GM23338 (cell line): ENCODE measurements at places on chromosomes 4 and X. TPM values are rescaled to one million over a fixed set of nuclear protein-coding genes. Genes with fewer than 3 reads are reported as not detected.
A peak's percentile ranks its signal among the peaks of the same experiment; 100 is the strongest.

SCRG1 gene
- total RNA-seq: not detected in 2 replicates

SPATA4 gene
- total RNA-seq: not detected in 2 replicates

ANK2 gene
- total RNA-seq: 23.8 and 40.4 TPM in 2 replicates

UGT2B7 gene
- total RNA-seq: not detected in 2 replicates

TEX13D gene
- total RNA-seq: 0.12 TPM in 1 of 2 replicates, not detected in the other

DNA sequence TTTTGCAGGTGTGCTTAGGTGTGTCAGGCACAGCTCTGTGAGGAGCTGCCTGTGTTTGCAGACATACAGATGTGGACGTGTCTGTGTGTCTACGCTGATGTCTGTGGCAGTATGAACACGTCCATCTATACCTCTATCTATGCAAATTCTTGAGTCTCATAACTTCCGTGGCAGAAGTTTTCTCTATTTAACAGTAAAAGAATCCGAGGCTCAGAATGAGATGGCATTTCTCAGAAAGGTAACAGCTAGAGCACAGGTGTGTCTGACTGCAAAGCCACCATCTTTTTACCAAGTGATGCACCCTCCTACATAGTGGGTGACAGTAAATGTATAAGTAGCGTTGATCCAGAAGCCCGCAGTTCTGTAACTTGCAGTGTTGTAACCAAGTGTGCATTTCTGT is 39.9 kb upstream of the CYP4V2 start:
- H3K4me3 ChIP-seq: no peak overlapping the region
- H3K27me3 ChIP-seq: peaks cover 9% of the 10 kb centered on the region; the same call in 1 of the 2 replicates
- DNase-seq: no peak
- no peaks in the 10 kb centered on the region for H3K36me3 ChIP-seq
- H3K27ac ChIP-seq: no peak overlapping the region
- peaks cover 22% of the 10 kb centered on the region for H3K4me1 ChIP-seq

- peaks cover 17% of the 10 kb centered on the region for H3K4me1 ChIP-seq
- peak overlapping the region; percentile 33 for H3K4me3 ChIP-seq
- DNase-seq: no peak
- H3K27me3 ChIP-seq: no peaks in the 10 kb centered on the region
- H3K36me3 ChIP-seq: no peaks in the 10 kb centered on the region
These were observed 43.5 kb downstream of the CLDN34 start for GRCh38 chrX:10010686-10011085.

GRCh38 chrX:35432056-35432455 is 366.1 kb upstream of the MAGEB16 start:
- H3K27ac ChIP-seq: no peak overlapping the region
- no peak overlapping the region for H3K4me3 ChIP-seq
- DNase-seq: no peak
- no peaks in the 10 kb centered on the region for H3K36me3 ChIP-seq
- no peaks in the 10 kb centered on the region for H3K4me1 ChIP-seq
- no peaks in the 10 kb centered on the region for H3K27me3 ChIP-seq

GRCh38 chr4:7877176-7877575 is 62.5 kb downstream of the AFAP1 start:
- no peaks in the 10 kb centered on the region for H3K27me3 ChIP-seq
- H3K36me3 ChIP-seq: no peaks in the 10 kb centered on the region
- H3K4me1 ChIP-seq: peaks cover 34% of the 10 kb centered on the region
- no peak for DNase-seq
- no peak overlapping the region for H3K27ac ChIP-seq

DNA sequence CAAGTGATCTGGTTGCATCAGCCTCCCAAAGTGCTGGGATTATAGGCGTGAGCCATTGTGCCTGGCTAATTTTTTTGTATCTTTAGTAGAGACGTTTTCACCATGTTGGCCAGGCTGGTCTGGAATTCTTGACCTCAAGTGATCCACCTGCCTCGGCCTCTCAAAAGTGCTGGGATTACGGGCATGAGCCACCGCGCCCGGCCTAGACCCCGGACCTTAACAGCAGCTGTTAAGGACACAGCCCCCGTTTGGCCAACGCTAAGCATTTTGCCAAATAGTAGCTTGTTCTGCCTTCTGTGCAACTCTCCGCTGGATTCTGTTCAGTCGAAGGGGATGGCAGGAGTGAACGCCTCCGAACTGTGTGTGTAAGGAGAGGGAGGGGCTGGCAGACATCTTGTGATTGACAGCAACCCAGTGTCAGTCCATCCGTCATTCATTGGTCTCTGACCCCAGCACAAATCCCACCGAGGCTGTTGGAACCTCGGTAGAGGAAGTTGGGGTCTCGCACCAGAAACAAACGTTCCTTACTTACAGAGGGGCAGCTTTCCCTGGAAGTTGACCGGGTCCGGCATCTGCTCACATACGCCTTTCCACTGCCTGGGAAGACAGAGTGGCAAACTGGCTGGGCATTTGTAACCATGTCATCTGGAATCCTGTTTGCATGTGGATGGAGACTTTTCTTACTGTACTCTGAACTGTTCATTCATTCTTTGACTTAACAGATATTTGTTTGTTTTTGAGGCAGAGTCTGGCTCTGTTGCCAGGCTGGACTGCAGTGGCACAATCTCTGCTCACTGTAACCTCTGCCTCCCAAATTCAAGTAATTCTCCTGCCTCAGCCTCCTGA is 69.4 kb downstream of the TRAPPC11 start:
- H3K36me3 ChIP-seq: no peaks in the 10 kb centered on the region
- H3K27ac ChIP-seq: no peak overlapping the region
- no peak overlapping the region for H3K4me3 ChIP-seq
- peaks cover 7% of the 10 kb centered on the region; the same call in 1 of the 2 replicates for H3K4me1 ChIP-seq
- DNase-seq: no peak

- H3K4me1 ChIP-seq: no peaks in the 10 kb centered on the region
- no peak for DNase-seq
- H3K4me3 ChIP-seq: no peak overlapping the region
These were observed 98.3 kb downstream of the SORBS2 start for GRCh38 chr4:185713731-185714130.

DNA sequence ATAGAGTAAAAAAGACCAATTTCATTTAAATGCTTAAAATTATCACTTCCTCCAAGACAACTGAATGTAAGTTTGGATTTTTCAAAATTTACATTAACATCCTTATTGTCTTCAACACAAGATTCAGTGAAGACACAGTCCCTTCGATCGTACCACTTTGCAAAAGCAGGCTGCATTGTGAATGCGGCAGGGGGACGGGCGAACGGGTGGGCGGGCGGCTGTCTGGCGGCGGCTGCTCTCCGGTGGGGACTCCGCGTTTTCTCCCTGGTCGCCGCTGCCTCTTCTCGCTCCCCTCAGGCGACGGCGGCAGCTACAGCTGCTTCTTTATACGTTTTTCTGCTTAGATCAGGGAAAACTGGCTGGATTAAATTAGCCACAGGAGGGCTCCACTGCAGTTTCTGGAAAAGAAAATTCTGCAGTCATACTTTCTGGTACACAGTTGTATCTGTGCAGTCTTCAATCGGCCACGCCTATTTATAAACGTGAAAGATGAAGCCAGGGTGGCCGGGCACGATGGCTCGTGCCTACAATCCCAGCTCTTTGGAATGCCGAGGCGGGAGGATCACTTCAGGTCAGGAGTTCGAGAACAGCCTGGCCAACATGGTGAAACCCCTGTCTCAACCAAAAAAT is 33.9 kb upstream of the HPF1 start:
- H3K4me1 ChIP-seq: peaks cover 3% of the 10 kb centered on the region; the same call in 1 of the 2 replicates
- peaks cover 11% of the 10 kb centered on the region for H3K27me3 ChIP-seq
- peak; percentile 73 for DNase-seq
- H3K27ac ChIP-seq: no peak overlapping the region

GRCh38 chr4:11397146-11397545 is 31.5 kb downstream of the HS3ST1 start:
- no peak overlapping the region for H3K27ac ChIP-seq
- H3K27me3 ChIP-seq: no peaks in the 10 kb centered on the region
- DNase-seq: no peak

DNA sequence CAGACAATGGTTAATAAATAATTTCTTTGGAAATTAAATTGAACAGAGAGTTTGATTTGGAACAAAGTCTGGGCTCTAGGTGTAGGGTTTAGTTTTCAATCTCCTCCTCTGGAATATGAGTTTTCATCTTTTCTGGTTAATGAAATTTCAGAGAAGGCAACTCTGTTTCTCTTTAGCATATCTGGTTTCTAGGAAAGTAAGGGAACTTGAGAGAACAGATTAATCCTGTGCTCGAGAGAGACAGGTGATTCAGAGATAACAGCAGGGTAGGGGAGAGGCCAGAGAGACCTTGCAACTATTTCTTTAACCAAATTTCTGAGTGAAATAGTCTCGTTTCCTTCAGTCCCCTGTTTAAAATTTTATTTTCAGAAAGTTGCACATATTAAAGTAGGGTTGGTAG is 275.4 kb downstream of the GALNTL6 start:
- no peak for DNase-seq
- H3K4me3 ChIP-seq: no peak overlapping the region
- no peaks in the 10 kb centered on the region for H3K4me1 ChIP-seq
- H3K27me3 ChIP-seq: no peaks in the 10 kb centered on the region
- no peaks in the 10 kb centered on the region for H3K36me3 ChIP-seq

DNA sequence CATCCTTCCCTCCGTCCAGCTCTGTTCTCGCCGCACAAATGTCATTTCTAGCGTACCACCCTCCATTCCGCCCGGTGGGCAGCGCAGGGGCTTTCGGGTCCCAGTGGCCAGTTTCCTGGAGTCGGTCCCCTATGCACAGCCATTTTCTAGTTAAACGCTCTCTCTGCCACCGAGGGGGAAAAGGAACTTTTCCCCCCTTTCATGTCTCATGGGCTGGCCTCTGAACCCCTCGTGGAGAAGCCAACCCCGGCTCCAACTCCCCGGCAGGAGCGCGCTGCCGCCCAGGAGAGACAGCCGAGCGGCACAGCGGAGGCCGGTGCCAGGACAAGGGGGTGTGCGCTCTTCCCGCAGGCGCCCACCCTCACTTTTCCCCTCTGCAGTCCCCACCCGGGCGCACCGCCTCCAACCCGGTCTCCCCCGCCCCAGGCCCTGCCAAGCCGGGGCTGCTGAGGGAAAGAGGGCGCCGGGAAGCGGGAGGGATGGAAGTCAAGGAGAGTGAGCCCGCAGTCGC is 662 bp downstream of the APBB2 start:
- H3K27me3 ChIP-seq: peaks cover 13% of the 10 kb centered on the region; the same call in 1 of the 2 replicates
- no peak overlapping the region for H3K27ac ChIP-seq
- DNase-seq: no peak
- H3K36me3 ChIP-seq: no peaks in the 10 kb centered on the region
- H3K4me1 ChIP-seq: peaks cover 37% of the 10 kb centered on the region
- H3K4me3 ChIP-seq: peak overlapping the region; percentile 89

DNA sequence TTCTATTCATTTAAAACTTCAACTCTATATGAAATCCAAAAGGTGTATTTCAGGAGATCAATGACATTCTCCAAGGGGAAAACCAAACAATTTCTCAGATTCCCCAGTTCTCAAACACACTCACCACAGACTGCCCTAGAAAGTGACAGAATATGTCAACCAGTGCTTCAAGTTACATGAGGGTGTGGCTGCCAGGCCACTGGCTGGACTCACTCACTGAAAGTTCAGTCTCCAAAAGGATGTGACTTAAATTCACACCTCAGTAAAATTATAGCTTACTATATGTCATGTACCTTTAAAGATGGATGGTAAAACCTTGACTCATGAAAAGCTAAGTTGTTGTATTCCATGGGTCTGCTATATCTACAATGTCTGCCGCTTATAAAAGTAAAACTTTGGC is 7.3 kb downstream of the INPP4B start:
- no peaks in the 10 kb centered on the region for H3K36me3 ChIP-seq
- H3K27ac ChIP-seq: no peak overlapping the region
- no peaks in the 10 kb centered on the region for H3K4me1 ChIP-seq
- DNase-seq: no peak
- H3K27me3 ChIP-seq: peaks cover 11% of the 10 kb centered on the region
- no peak overlapping the region for H3K4me3 ChIP-seq
